ENCODE measurements at places on chromosomes 6 and 20. TPM values are rescaled to one million over a fixed set of nuclear protein-coding genes. Genes with fewer than 3 reads are reported as not detected.

DNA sequence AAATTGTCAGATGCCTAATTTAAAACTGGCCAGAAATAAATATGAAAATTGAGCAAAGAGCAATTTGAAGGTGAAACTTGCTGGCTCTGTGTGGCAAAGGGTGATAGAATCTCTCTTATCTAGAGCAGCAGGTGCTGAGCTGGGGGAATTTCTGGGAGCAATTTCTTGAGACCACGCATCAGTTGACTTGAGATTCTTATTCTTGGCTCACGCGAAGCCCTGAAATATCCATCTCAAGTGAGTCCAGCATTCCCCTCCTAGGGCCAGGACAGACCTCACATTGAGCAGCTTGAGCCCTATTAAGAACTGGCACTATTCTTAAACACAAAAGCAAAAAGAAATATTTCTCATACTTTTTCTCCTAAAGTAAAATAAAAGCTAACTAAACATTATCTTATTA lies 66.3 kb downstream of the MAP7 start:
- no peak for DNase-seq

DNA sequence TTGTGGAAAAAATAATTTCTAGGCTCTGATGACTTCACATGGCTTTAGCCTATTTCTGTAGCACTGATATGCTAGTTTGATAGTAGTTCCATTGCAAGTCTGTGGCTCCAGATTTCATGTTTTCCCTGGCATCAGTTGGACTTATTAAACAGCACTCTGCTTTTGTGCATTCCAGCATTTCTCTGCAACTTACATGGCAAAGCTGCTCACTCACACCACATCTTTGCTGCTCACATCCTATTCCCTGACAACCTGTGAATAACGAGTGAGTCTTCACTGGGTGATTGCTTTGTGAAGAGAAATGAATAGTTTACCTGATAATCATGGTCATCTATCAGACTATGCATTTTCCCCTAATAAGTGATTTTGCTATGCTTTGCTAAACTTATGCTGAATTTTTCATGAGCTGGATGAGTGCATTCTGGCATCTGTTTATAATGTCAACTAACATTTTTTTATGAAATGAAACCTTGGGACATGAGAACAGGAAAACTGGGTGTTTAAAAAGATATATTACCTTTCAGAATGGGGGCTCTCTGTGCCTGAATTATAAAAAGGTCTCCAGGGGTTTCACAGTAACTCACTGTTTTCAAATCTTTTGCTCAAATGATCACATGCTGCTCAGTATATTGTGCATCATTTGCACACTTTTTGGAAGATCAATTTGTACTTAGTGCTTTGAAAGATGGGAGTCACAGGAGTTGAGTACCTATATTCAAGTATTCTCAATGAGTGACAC lies 301.8 kb downstream of the TBC1D32 start:
- DNase-seq = no peak

The AGPAT4 gene
- total RNA-seq = 2.4 TPM

- DNase-seq = no peak
Measured at GRCh38 chr6:10112871-10113549, 301.9 kb downstream of the TFAP2A start.

The C6orf141 gene
- total RNA-seq = not detected

DNA sequence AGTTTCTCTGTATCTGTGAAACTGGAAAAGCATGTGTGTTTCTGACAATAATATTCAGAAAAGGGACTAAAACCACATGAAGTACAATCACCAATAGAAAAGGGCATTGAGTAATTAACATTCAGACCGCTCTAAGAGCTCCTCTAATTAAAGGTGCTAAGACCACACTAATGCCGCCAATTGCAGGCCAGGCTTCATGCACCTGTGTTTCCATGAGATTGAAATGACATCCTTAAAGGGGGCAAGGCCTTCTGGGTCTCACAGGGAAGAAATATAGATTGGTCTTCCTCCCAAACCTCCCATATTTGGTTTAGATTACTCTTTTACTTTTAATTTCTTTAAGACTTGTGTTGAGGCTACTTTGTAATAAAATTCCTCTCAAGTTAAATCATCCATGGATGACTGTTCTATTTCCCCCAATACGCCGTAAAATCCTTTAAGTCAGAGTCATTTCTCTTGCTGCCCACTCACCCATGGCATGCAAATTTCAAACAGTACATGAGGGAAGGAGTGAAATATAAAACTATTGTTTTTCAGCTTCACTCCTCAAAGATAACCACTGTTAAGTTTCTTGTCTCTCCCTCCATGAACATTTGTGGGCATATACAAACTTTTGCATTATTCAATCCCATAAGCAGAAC lies 110.6 kb downstream of the UBE3D start:
- DNase-seq = no peak

GRCh38 chr6:412146-412886 lies 20.8 kb downstream of the IRF4 start:
- no peak for DNase-seq

DNA sequence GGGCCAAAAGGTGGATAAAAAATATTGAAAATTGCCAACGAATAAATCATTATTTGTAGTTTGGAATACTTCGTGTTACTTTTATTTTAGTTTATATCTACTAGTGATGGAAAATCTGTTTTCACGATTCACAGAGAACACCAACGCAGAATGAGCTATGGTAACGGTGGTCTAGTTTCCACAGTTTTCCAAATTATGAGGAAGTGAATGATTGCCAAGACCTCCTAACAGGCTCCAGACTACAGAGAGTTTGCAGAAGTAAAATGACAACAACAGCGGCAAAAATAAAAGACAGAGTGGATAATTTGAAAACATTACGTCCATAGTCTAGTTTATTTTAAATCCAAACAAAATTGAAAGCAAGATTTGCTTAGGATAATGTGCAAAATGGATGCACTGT lies 57.0 kb upstream of the AIG1 start:
- no peak for DNase-seq

GRCh38 chr20:9989066-9989724 lies 45.6 kb upstream of the ANKEF1 start:
- DNase-seq = no peak

DNA sequence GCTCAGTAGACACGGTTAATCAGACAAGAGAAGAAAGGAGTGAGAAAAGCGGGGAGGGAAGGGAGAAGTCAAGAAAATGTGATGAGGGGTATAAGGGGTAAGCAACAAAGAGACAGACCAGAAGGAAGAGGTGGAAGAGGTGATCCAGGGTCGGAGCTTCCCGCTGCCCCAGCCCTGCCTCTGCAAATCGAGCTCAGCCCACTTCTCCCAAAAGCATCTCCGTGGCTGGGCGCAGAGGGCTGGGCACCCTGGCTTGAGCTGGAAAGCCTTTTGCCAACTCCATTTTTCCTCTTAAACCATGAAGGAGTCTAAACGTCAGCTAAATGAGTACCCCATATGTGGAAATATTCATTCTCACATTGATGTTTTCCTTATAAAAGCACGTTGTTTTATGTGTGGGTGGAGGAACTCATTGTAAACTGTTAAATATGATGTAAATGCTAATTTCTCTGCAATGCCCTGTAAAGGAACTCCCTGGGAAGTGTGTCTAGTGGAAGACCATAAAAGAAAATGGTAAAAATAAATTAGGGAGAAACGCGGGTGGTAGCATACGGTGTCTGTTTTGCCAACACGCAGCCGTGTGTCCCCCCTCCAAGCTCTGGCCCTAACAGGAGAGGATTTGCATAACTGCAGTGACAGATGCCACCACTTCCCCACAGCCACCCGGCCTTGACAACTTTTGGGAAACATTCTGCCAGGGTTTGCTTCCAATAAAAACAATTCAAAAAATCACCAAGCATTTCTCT lies 55.2 kb upstream of the MAFB start:
- DNase-seq = no peak

GRCh38 chr20:42281801-42282200 lies 663.6 kb upstream of the CHD6 start:
- no peak for DNase-seq

The DLL1 gene
- total RNA-seq = 4.5 TPM

The BACH2 gene
- 147 TPM for total RNA-seq

DNA sequence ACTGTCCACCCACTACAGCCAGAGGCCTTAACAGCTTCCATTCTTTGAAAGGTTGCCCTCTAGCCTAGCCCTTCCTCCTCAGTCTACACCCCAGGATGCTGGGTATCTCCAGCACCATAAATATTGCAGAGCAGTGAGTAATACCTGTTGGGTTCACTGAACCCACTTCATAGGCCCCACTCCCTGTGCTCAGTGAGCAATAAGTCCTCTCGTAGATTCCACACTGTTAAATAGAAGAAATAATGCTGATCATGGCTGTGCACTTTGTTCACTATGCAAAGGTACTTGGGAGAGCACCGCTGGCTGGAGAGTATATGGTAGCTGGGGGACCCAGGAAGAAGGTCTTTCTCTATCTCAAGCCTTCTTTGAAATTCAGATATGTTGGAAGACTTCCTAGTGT lies 87.3 kb downstream of the RSPH3 start:
- DNase-seq = no peak

GRCh38 chr6:125054331-125054730 lies 92.1 kb downstream of the RNF217 start:
- no peak for DNase-seq

- no peak for DNase-seq
Measured at GRCh38 chr6:30127238-30128093, 8.5 kb upstream of the TRIM40 start.

DNA sequence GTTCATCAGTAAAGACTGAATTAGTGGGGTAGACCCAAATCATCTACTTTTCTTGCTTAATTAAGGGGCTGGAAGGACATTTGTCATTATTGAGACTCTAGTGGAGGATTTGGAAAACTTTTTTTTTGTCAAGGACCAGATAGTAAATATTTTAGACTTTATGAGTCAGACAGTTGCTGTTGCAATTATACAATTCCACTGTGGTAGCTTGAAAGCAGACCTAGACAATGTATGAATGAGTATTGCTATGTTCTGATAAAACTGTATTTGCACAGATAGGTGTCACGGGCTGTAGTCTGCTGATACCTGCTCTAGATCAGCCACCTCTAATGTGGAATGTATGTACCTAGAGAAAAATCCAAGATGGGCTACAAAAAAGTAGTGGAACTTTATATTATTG lies 175.0 kb downstream of the CARMIL1 start:
- DNase-seq = no peak

GRCh38 chr6:37700620-37700973 lies 2.9 kb upstream of the MDGA1 start:
- no peak for DNase-seq

The PRRT1 gene
- 3.4 TPM for total RNA-seq

GRCh38 chr20:14361509-14362345 lies 24.3 kb upstream of the FLRT3 start:
- DNase-seq = no peak

The LCA5 gene
- total RNA-seq = 0.54 TPM

DNA sequence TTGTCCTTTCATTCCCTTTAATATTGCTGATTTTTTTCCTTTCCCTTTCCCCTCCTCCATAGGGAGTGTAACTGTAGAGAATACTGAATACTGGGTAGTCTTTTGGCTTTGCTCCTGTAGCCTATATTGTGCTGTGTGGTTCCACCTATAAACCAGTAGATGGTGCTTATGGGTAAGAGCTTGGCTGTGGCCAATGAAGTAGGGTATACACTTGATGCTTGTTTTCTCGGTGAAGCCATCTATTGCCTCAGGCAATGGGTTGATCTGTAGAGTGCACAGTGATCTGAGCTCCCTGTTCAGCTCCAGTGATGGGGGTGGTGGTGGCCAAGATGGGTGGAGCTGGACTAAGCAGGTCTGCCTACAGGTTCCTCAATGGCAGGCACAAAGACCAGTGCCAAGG lies 203.3 kb upstream of the IMPG1 start:
- DNase-seq = no peak

DNA sequence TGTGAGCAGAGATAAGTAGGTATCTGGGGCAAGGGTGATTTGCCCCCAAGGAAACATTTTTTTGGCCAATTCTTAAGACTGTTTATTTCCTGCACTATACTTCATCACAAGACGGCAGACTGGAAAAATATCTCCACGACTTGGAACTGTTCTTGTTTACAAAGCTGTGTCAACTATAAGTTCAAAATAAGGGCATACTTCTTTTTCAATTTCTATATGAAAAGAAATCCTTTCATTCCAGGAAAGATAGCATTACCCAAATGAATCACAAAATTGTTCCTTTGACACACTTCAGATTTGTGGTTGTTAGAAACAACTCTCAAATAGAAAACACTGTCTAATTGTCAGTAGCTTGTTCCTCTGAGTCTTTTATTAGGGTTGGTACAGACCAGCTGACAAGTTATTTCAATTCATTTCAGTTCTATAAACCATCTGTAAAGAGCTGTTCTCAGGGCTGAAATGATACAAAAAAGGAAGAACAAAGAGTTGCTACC lies 212.9 kb upstream of the PRDM1 start:
- no peak for DNase-seq

GRCh38 chr20:208942-209566 lies 18.0 kb upstream of the DEFB129 start:
- peak; percentile 45 for DNase-seq

The FAM83D gene
- 2.4 TPM for total RNA-seq

GRCh38 chr6:75815756-75816155 lies 66.7 kb downstream of the MYO6 start:
- no peak for DNase-seq

DNA sequence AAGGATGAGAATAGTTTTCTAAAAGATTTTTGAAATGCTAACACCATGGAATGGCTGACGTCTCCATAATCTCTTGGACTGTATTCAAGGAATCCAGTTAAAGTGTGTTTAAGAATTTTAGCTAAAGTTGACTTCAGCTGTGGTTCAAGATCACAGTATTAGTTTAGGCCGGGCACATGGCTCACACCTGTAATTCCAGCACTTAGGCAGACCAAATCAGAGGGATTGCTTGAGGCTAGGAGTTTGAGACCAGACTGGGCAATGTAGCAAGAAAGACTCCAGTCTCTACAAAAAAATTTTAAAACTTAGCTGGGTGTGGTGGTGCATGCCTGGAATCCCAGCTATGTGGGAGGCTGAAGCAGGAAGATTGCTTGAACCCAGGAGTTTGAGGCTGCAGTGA lies 68.2 kb downstream of the RFPL4B start:
- DNase-seq = no peak

The RBPJL gene
- not detected for total RNA-seq

All from naive thymus-derived CD4-positive, alpha-beta T cell (primary cell).